ENCODE measurements at places on chromosomes 5 and 9. TPM values are rescaled to one million over a fixed set of nuclear protein-coding genes. Genes with fewer than 3 reads are reported as not detected.

Gene PDCD1LG2
- 1.4 TPM for polyA plus RNA-seq

Gene CAMK2A
- polyA plus RNA-seq, result 88.4 TPM

- no peak for DNase-seq
These were observed 67.1 kb downstream of the EHMT1 start for GRCh38 chr9:137685741-137686420.

Gene SLC1A3
- polyA plus RNA-seq, result 21.9 TPM

DNA sequence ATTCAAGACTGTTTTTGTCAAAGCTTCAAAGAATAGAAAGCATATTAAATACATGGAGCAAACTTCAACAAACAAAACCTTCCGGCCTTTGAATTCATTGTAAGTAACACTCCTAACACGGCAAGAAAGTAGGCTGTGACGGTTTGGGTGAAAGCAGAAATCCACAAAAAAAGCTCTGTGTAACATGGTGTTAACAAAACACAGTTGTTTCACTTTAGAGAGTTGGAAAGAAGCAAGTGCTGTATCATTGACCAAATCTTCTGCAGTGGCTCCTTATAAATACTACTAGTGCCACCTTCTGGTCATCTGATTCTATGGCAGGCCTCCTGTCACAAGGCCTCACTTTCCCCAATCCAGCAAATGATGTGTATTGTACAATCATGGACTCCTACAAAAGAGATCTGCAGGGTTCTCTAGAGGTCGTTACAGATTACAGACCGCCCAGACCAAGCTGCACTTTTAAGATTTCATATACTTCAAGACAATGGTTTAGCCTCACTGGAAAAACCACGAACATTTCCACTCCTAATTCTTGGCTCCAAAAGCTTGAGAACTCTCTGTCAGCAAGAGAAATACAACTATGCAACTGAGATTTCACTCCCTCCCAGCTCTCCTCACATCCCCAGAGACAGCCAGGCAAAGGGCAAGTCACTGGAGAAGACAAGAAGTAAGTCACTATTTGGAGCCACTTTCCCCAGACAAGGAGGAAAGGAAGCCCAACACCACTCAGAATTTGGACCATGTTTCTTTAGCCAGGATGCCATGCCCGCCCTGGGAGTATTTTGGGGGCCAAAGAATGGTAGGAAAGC lies 196.2 kb downstream of the DTWD2 start:
- peak; percentile 79 for DNase-seq

DNA sequence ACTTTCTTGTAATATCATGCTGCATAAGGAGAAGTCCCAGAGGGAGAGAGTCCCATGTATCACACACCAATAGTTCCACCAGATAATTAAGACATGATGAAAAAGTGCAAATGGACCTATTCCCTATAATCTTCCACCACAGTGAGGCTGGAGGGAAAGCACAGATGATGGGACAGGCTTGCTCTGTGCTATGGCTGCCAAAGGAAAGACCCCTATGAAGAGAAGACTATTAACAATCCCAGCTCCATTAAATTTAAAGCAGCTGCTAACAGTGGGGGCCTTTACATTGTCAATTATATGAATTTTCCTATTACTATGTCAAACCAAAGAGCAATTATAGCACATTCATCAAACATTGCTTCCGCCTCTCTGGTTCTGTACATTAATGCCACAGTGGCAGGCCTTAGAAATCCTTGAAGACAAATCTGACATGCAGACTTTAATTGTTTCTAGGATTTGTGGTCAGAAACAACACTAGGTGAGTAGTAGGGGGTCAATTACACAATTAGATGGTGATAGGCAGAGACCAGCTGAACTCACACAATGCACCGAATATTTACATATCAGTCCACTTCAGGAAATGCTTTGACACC lies 551.3 kb downstream of the TLE1 start:
- no peak for DNase-seq

- DNase-seq, result no peak
These were observed 24.7 kb downstream of the TPPP start for GRCh38 chr5:668283-668995.

DNA sequence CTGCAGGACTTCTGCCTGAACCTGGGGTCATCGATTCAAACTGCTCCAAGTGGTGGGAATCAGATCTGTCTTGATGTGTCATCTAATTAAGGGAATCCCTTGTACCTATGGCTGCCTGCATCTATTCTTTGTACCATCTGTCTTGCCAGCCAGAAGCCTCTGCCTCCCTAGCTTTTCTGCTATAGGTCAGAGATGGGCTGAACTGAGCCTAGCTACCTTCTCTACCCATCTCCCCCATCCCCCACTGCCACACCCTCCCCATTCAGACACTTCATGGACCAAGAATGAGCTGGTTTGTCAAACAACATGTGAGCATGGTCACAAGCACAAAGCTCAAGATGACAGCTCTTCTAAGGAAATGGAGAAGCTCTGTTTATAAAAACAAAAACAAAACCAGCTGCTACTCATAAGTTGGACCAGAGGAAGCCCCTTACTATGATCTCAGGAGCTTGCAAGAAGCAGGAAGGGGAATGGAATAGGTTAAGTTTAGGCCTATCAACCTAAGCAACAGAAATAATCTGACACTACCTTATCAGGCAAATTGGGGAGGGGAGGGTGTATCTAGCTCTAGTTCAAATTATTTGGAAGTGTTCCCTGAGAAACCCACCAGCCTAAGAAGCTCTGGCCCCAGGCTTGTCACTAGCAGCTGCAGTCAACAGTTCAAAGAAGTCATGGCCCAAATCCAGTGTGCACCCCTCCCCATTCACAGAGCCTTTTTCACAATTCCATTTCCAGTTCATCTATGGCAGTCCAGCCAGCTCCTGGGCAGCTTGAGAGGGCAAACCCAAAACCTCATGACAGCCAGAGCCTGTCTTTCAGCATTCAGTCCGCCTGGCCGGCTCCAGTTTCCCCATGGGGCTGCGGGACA lies 29.9 kb downstream of the SKP1 start:
- DNase-seq, result no peak

GRCh38 chr5:14089198-14089597 lies 53.9 kb upstream of the TRIO start:
- no peak for DNase-seq

- DNase-seq, result no peak
These were observed 110.1 kb downstream of the HACD4 start for GRCh38 chr9:20921362-20921761.

DNA sequence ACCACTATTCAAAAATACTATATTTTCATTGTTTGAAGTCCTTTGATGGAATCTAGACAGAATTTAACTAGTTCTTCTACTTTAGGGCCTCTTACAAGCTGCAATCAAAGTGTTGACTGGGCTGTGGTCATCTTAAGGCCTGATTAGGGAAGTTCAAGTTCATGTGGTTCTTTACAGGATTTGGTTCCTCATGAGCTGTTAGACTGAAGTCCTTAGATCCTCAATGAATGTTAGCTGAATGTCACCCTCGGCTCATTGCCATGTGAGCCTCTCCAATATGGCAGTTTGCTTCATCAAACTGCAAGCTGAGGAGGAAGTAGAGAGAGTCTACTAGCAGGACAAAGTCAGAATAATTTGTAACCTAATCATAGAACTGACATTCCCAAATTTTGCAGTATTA lies 135.1 kb downstream of the CSNK1G3 start:
- DNase-seq, result no peak

GRCh38 chr9:136662656-136663581 lies at the start of gene EGFL7:
Gene EGFL7, plus strand, starts transcription at chr9:136662916. Its CDS starts 5,367 bp downstream, at chr9:136668283.
- DNase-seq, result no peak

- no peak for DNase-seq
These were observed 1.7 kb downstream of the CCNG1 start for GRCh38 chr5:163439092-163439425.

- DNase-seq, result no peak
These were observed 252.5 kb upstream of the DMRT1 start for GRCh38 chr9:588981-589380.

Gene PLAC8L1
- polyA plus RNA-seq, result 0.27 TPM

GRCh38 chr9:114363424-114363823 lies 24.4 kb downstream of the AKNA start:
- DNase-seq, result no peak

- no peak for DNase-seq
These were observed 803 bp upstream of the CCNO start for GRCh38 chr5:55234121-55234700.

GRCh38 chr5:68114378-68115040 lies 101.0 kb upstream of the PIK3R1 start:
- DNase-seq, result no peak

Gene ARID3C
- polyA plus RNA-seq, result not detected

DNA sequence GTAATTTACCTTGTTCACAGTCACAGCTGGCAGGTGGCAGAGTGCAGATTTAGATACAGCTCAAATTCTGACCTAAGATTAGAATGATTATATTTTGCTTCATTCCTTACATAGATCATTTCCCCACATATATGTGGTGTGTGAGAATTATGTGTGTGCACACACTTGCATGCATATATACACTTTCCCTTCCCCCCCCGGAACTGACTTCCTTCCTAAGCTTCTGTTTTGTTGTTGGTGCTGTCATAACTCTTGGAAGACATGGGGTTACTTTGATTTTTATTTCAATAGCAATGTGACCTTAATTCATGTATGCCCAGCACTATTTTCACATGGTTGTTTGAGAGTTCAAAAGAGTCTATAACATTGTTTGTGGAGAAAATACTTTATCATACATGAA lies 112.8 kb downstream of the CMYA5 start:
- no peak for DNase-seq

Gene PDGFRB
- 106 TPM for polyA plus RNA-seq

Gene PNPLA7
- polyA plus RNA-seq, result 1.3 TPM

Gene TAF11L9
- not detected for polyA plus RNA-seq

DNA sequence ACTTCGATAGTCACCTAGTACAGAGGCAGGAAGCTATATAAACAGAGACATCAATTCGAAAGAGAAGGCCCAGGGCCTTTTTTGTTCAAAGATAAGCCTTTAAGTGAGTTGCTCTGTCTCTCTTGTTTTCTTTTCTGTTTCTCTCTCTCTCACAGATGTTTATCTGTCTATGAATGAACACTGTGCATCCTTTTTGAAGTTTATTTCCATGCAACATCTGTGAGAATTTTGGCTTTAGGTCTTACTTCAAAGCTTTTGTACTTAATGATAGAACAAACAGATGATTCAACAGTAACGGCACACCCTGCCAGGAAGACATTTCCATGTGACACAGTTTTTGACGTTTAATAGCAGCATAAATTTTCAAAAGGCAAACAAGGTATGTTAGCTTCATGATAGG lies 1413.1 kb upstream of the CDH6 start:
- DNase-seq, result no peak

Gene OLFM1
- polyA plus RNA-seq, result 25.7 TPM

Gene C8G
- polyA plus RNA-seq, result not detected

DNA sequence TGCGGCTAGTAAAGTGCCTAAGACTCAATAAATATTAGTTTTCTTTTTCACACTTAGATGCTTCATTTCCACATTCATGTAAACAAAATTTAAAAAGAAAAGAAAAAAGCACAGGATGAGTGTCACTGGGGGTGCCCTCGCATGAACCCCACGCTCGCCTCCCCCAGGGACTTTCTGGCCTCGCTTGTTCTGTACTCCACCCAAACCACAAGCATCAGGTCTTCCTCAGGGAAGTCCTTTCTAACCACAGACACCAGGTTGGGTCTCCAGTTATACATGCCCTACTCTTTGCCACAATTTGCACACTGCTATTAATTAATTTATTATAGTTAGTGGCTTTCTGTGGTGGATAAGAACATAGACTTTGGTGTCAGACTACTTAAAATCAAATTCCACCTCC lies 92.4 kb downstream of the RORB start:
- DNase-seq, result no peak

GRCh38 chr5:17020678-17021601 lies 84.9 kb upstream of the MYO10 start:
- no peak for DNase-seq

GRCh38 chr9:35229066-35229778 lies 67.4 kb downstream of the UNC13B start:
- no peak for DNase-seq

DNA sequence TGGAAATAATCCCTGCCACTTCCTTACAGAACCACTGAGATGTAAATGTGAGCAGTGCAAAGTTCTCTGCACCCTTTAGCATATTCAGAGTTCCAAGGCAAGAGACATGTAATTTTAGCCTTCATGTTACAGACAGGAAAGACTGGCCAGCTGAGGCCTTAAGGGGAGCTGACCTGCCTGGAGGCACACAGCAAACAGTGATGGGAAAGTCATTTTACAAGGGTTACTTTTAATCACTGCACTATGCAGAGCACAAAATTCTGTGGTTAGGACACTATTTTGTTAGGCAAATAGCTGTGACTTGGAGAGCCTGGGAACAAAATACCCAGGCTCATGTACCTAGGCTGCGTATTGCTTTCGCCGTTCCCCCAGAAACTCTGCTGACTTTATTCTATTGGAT lies 30.2 kb upstream of the TNIP1 start:
- no peak for DNase-seq

DNA sequence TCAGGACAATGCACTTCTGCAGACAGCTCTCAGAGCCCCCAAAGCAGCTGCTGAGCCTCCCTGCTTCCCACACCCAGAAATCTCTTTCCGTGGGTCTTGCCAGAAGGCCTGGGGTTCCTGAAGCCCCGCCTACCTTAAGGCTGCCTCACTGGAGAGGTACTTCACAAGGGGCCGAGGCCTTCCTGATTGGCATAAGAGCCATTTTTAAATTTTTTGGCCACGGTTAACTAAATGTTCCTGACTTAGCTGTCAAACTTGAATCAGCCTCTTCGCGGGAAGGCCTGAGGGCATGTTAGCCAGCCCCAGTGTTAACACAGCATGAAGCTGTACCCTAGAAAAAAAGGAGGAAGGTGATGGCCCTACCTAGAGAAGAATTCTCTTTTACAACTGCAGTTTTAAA lies 20.7 kb upstream of the EPB41L4B start:
- no peak for DNase-seq

- DNase-seq, result no peak
These were observed 906.1 kb upstream of the CDH9 start for GRCh38 chr5:27944471-27944870.

Gene RETREG1
- polyA plus RNA-seq, result 77.1 TPM

Gene MLANA
- polyA plus RNA-seq, result 0.88 TPM

Gene CCDC183
- polyA plus RNA-seq, result 1.1 TPM

Gene ECSCR
- polyA plus RNA-seq, result 34.0 TPM

GRCh38 chr5:978054-978453 lies 30.5 kb upstream of the NKD2 start:
- DNase-seq, result no peak

Gene PTGR1
- polyA plus RNA-seq, result 51.1 TPM

DNA sequence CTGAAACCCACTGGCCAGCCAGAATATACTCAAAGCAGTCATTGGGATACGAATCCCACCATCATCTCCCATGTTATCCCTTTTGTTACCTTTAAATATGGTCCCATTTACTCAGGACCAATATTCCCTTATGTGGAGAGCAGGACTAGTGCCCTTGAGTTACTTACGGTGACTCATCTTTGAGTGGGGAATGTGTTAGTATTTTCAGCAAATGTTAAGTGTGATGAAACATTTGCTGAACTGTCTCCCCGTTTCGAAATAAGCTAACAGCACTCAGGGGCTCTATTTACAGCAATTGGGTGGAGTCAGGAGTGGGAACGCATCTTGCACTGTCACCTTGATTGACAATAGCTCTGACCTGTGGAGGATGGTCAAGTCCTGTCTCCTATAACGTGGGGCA lies 67.4 kb downstream of the CTSL start:
- DNase-seq, result no peak

Measured in muscle of arm (tissue), 14 donors.